Ammon's horn (tissue), 1 donor: ENCODE measurements at places on chromosomes 13 and 19.

DNA sequence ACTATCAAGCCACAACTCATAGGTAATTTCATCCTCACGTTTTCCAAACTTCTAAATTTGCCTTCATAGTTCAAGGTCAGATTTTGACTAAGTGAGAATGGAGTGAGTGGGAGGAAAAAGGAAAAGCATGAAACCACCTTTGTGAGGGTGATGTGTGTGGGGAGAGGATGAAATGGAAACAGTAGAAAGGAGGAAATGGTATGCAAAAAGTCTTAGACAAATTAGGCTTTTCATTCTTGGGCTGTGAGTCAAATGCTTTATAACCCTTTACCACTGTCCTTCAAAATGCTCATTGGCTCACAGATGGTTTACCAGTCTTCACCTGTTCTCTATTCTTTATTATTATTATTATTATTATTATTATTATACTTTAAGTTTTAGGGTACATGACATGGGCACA is 127.2 kb downstream of the RAP2A start:
- DNase-seq: no peak

DNA sequence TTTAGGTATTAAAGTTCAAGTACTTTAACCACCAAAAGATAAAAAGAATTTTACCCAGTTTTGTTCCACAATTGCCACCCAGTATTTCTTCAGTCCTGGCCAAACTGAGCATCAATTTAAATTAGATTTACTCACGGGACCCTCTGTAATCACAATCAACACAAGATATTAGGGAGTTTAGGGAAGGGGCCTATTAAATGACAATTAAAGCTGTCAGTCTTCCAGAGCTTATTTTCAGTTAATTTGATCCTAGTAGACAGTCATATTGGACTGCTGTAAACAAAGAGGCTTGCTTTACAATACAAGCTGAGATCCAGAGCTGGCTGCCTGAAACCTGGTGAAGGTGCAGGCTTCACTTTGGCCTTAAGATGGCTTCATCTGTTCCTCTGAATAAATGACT is 321.2 kb upstream of the NBEA start:
- DNase-seq: no peak

DNA sequence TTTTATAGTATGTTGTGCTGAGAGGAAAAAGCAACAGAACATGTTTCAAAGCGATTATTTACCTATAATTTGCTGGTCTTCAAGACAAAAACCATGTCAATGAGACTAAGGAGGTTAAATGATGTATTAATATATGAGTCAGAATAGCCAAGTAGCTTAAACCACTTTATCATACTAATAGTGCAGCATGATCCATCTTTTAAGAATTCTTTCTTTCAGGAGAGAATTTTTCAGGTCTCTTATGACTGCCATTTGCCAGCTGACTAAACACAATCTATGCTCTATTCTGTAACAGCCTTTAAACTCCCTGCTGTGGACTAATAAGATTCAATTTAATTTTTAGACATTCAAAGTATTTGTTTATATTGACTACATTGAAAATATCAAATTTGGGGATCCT is 93.7 kb downstream of the TRPC4 start:
- no peak for DNase-seq

DNA sequence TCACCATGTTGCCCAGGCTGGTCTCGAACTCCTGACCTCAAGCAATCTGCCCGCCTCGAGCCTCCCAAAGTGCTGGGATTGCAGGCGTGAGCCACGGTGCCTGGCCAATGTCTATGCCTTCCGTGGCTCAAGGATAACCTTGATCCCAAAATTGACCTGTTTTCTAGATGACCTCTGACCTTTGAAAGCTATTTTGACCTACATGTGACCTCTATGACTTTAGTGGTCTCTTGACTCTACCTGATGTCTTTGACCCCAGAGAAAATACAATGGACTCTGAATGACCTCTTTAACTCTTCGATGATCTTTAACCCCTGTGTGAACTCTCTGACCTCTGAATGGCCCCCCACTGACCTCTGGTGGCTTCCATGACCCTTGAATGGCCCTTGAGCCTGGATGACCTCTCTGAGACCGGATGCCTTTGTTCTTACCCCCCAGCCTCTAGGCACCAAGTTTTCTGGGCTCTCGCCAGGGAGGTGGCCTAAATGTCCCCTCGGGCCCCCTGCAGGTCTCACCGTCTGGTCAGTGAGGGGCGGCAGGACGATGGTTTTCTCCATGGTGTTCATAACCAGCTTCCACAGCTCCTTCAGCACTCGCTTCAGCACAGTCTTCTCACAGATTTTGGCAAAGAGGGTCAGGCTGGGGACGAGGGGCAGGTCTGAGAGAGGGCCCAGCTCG is 63.7 kb downstream of the UNC13A start:
- DNase-seq: no peak

GRCh38 chr19:10110076-10110971 is 1.2 kb upstream of the P2RY11 start:
- DNase-seq: no peak

DNA sequence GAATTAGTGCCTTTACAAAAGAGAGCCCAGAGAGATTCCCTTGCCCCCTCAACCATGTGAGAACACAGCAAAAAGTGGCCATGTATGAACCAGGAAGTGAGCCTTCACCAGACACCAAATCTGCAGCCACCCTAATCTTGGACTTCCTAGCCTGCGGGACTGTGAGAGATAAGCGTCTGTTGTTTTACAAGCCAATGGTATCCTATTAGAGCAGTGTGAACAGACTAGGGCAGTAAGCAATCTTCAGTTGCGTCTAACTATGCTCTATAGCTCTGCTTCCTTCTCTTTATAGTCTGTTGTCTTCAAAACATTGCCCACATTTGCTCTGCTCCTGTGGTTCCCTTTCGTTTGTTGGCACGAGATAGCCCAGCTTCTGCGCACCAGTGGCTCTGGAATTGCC is 109.5 kb upstream of the FNDC3A start:
- no peak for DNase-seq

- DNase-seq: no peak
Observed at GRCh38 chr19:46953955-46954501, 65.6 kb upstream of the NPAS1 start.

GRCh38 chr13:24228852-24229458 is 68.4 kb downstream of the SPATA13 start:
- DNase-seq: peak; percentile 89

GRCh38 chr13:76894401-76895110 is 8.4 kb upstream of the KCTD12 start:
- peak; percentile 51 for DNase-seq

- DNase-seq: no peak
Observed at GRCh38 chr19:39257227-39257626, 8.6 kb upstream of the IFNL4 start.

DNA sequence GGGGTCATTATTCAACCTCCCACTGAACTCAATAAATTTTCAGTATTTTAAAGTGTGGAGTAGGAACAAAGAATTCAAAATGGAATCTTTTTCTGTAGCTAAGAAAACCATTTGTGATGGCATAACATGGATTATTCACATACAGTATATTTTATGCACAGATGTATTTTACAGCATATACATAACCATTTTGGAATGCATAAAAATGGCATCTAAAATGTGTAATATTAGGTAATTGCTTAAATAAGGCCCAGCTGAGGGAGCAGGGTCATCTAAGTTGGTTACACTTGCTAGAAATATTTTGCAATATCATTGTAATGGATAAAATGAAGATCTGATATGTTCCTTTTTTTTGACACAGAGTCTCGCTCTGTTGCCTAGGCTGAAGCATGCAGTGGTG is 146.9 kb downstream of the LMO7 start:
- DNase-seq: no peak
